Foreskin melanocyte (primary cell): ENCODE measurements at places on chromosomes 1 and 21.
A peak's percentile ranks its signal among the peaks of the same experiment; 100 is the strongest.

- DNase-seq, result no peak
These were observed 63.1 kb downstream of the CDC42BPA start for GRCh38 chr1:227255086-227255732.

DNA sequence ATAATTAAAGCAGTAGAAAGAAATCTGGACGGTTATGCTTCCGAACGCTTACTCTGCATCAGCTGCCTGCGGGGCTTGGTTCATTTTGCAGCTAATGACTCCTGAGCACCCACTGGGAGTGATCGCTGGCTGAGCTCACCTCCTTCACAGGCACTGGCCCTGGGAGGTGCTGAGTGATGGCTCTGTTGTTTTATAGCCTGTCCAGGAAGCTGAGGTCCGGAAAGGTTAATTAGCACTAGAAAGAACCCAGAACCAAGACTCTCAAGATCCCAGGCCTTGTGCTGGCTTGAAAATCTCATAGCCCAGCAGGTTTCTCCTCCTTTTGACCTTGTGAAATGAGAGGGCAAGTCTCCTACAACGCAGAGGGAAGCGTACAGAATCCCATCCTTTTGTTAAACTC is 226.2 kb downstream of the AJAP1 start:
- DNase-seq, result no peak

GRCh38 chr1:102241431-102242338 is 245.0 kb upstream of the OLFM3 start:
- DNase-seq, result peak; percentile 28

- no peak for DNase-seq
These were observed 4.8 kb downstream of the NECTIN4 start for GRCh38 chr1:161084597-161084988.

- DNase-seq, result no peak
These were observed 4.9 kb downstream of the RHOC start for GRCh38 chr1:112702067-112702395.

- DNase-seq, result no peak
These were observed 11.8 kb downstream of the NUAK2 start for GRCh38 chr1:205309741-205310140.

- DNase-seq, result peak; percentile 56
These were observed 37.1 kb upstream of the KANK4 start for GRCh38 chr1:62356257-62356835.

DNA sequence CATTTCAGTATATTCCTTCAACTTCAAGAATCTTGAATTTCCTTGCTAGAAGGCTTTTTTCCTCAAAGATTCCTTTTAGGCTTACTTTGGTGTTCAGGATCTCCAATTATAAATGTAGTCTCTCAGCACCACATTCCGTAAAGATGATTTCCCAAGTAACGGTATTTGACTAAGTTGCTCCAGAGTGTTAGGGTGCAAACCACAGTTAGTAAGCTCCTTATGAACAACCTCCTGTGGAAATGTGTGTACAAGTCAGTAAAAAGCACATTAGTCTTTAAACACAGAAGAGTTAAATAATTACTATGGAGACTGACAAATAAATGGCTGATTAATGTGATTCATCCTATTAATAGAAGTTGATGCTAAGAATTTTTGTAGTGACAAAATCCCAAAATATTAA is 10.3 kb downstream of the DONSON start:
- DNase-seq, result no peak

DNA sequence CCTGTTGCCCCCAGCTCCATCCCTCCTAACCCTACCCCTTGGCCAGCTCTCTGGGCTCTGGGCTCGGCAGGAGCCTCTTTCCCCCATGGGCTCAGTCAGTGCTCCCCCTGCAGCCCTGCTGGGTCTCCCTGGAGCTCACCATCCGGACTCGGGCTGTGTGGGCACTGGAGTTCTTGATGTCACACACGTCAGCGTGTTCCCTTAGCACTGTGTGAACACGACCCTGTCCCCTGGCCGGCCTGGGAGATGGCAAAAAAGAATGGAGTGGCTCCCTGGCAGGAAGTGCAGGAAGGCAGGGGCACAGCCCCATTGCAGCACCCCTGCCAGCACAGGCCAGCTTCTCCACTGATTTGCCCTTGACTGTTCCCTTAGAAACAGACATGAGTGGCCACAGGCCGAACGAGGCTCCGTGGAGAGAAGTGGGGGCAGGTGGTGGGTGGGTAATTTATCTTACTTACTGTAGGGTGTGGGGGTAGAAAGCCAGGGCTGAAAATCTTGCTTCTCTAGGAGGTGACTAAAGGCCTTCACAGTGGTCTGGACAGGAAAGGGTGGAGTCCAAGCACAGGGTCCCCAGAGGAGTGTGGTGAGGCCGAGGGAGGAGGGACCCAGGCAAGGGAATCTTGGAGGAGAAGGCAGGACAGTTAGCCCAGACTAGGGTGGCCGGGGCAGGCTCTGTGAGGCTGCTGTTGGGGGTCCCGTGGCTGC is 381.7 kb upstream of the VAMP3 start:
- no peak for DNase-seq

DNA sequence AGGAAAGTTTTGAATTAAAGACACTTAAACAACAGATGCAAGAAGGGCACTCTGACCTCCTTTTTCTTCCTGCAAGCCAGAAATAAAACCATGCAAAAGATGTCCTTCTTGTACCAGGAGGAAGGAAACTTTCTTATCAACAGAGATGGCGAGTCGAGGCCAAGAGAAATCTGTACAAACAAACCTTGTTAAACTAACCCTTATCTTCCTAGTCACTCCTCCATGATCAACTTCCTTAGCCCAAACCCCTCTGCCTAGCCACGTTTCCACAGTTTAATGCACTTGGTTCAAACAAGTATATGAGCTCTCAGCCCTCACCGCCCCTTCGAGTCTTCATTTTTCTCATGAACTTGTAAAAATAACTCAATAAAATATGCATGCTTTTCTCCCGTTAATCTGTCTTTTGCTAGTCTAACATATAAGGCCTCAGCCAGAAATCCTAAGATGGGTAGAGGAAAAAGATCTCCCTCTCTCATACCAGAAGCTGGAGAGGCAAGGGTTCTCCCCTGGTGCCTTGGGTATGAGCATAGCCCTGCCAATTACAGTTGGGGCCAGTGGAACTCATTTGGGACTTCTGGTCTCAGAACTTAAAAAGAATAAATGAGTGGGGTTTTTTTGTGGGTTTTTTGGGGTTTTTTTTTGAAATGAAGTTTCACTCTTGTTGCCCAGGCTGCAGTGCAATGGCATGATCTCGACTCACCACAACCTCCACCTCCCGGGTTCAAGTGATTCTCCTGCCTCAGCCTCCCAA is 141.7 kb upstream of the SOD1 start:
- no peak for DNase-seq

DNA sequence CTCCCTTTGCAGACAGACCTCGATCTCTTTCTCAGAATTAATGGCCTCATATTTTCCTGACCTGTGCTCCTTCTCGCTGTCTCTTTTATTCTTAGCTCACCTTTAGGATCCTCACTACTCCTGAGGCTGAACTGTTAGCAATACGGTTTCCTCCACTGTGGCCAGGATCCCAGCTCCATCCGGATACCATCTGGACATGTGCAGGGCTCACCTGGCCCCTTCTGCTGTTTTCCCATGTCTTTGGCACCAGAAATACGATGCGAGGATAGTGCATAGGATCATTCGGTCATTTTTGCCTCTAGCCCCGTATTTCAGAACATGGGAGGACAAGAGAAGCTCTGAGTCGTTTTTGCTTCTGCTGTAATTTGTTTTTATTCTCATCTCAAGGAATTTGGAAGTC is 108.5 kb upstream of the KIF26B start:
- no peak for DNase-seq

DNA sequence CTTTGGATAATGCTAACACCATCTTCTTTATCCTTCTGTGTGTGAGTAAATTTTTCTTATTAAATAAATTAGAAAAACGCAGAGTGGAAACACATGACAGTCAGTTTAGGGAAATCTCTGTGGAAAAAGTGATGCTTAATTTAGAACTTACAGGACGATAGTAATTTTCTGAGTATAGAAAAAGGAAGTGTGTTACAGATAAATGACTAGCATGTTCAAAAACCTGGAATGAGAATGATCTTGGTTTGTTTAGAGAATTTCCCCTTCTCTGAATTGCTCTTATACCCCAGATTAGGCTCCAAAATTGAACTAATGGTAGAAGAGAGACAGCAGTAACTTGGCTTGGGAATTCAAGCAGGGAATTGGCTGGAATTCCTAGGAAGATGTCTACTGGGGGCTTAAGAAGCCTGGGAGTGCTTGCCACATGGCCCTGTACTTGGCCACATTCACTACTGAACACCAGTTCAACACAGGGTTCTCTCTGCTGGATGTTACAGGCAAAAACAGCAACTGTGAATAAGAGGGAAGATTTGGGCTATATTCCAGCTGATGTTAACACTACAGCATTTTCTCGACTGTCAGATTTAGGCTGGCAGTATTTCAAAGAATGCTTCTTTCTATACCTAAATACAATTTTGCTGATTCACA is 1004.2 kb downstream of the TTLL7 start:
- DNase-seq, result no peak

- no peak for DNase-seq
These were observed 21.5 kb downstream of the KHDRBS1 start for GRCh38 chr1:32035119-32035518.

DNA sequence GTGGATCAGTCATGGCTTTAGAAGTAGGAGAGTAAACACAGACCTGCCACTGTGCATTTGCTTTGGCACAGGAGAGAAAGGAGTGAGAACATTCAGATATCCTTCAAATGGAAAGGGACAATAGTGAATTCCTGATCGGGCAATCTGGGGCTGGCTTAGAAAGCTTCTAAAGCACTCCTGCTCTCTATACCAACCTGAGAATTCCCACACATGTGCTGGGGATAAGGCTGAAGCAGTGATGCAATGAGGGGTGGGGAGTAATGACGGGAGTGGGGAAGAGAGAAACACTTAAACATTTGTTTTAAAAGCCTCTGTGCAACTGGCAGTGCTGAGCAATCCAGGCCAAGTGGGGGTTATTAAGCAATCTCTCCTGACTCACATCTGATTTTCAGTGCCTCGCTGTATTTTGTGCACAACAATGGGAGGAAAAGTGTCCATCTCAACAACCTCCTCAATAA is 108.8 kb downstream of the KIAA0319L start:
- DNase-seq, result peak; percentile 81

DNA sequence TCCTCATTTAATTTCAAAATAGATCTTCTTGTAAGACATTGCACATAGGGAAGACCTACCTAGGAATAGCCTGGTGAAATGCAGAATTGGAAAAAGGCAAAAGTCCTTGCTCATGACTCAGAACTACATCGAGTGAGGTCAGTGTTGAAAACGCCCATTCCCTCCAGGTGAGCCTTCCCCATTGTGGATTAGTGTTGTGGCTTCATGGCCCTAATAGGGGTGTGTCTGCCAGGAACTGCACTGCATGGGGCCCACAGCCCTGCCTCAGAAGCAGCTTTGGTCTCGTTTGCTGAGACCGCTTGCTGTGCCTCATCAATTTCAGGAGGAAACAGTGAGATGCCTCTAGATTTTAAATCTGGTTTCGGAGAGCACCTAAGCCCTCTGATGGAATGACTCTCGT is 17.0 kb downstream of the TFF3 start:
- DNase-seq, result no peak

- no peak for DNase-seq
These were observed 5.8 kb upstream of the PLA2G2D start for GRCh38 chr1:20125100-20125499.

DNA sequence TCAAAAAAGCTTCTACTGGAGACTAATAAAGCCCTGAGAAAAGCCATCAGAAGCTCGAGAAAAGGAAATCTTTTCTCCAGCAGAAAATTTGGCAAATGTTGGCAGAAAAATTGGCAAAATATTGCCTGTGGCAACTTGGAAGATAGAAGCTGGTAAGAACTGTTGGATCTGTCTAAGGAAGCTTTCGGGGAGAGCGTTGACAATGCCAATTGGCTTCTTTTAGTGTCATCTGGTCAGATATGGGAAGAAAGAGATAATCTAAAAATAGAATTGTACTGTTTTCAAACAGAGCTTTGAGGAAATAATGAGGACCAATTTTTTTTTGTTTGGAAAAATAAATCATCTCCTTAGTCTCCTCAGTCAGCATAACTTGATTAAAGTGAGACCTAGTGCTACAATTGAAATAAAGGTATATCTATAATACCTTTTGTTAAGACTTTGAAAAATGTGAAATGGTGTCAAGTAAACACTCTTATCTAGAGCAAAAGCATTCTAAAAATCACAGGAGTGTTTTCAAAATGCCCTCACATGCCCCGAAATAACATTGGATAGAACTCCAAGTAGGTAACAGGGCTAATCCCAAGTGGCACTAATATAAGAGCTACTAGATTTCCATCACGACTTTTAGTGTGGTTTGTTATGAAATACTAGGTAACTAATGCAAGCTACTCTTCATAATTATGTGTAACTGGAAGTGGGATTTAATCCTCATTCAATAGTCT is 882.2 kb upstream of the B3GALT2 start:
- no peak for DNase-seq

DNA sequence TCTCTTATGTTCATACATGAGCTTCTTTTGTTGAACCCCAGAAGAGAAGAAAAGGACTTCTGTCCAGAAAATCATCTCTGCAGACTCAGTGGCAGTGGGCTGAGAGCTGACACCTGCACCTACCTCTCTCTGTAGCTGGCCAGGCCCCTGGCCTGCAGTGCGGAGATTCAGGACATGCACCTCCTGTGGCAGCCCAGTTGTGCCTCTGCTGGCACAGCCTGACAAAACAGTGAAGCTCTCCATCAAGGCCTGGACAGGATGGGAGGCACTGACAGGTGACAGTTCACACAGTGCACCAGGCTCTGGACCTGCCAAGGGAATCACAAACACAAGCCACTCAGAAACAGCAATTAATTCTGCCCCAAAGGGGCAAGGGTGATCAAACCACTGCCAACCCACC is 88.8 kb downstream of the TGFBR3 start:
- DNase-seq, result no peak

- DNase-seq, result no peak
These were observed 29.6 kb upstream of the ID3 start for GRCh38 chr1:23588749-23589548.
